ENCODE measurements at places on chromosomes 11 and 22.

DNA sequence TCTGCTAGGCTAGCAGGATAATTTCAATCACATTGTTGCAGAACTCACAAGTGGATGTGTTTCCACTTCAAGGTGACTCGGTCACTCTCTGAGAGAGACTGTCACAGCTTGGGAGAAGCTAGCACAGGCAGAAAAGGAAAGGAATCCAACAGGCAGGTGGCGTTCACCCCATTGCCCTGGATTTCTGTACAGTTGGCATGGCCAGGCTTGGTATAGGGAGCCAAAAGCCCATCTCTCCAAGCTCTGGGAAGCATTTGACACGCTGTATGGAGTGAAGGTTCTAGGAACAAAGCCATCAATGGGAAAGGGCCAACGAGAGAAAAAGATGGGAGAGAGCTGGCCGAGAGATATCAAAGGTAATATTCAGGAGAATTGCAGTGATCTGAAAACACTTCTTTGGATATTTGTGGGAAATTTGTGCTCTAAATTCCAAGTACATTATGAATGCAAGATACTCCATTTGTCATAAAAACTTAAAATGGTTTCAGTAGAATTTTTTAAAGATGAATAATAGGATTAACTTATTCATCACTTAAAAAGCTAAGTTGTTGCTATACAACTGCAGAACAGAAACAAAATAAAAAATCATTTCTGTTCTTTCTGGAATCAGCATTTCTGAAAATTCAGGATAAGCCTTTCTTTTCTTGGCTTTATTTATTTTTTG, 223.5 kb upstream of the NTM start:
- no peak for DNase-seq

DNA sequence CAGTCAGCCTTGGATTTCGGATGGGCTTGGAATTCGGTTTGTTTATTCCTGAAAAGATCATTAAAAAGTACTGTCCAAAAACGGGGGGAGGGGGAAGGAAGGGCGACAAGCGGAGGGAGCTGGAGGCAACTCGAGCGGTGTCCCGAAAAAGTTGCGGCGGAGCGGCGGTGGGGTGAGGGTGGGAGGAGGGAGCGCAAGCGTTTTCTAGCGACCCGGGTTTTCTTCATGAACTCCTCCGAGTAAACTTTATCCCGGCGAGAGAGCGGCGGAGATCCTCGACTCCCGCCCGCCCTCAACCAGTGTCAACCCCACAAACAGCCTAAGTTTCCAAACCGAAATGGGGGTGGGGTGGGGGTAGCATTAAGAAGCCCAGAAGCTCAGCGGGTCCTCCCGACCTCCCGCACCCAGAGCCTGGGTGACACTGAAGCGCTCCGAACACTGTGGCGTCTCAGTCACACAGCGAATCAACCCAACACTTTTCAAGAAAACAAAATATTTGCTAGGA, 133.0 kb upstream of the C11orf58 start:
- DNase-seq, result no peak

DNA sequence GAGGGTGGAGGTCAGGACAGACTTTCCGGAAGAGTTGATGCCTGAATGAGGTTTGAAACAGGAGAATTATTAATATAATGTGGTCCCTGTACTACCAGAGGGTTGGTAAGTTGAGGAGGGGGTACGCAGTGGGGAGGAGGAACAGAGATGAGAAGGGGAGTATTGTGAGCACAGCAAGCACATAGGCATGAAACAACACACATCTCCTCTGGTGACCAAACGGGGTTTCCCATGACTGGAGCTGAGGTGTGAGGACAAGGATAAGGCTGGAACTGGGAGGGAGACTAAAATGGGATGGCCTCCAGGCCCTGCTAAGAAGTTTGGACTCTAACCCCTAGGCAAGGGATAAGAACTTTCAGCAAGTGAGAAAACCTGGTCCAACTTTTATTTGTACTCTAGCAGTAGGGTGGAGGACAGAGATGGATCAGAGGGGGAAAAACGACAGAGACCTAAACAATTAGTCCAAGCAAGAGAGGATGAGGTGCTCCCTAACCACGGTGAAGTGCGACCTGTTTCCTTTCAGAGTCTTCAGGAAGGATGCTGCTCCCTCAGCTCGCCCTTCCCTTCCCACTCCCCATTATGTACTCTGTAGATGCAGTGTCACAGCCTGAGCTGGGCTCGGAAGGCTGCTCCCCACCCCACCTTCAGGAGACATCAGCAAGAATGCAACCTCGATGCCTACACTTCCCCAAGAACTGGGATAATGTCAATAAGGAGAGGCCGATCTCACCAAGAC, 59.2 kb downstream of the BTG4 start:
- DNase-seq, result no peak

DNA sequence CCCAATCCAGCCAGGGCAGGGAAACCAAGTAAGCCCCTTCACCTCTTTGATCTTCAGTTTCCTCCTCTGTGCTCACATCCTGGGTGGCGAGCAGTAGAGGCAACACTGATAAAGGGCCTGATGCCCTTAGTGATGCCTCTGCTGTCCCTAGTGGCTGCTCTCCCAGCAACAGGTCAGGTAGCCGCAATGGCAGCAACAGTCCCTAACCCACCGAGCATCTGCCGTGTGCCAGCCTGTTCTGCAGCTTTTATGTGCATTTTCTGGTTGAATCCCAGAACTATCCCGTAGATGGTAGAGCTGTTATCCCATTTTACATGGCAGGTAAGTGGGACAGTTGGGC, 5.2 kb downstream of the SCYL1 start:
- no peak for DNase-seq

- DNase-seq, result peak; percentile 56
Observed at GRCh38 chr11:795634-796564, 2.2 kb downstream of the SLC25A22 start.

- no peak for DNase-seq
Observed at GRCh38 chr22:19244600-19245352, 46.7 kb downstream of the CLTCL1 start.

Measured in activated CD8-positive, alpha-beta memory T cell treated with anti-CD3 and anti-CD28 coated beads for 1 hour (primary cell).